Vagina (tissue), 2 donors: ENCODE measurements at places on chromosomes 7 and 10.

DNA sequence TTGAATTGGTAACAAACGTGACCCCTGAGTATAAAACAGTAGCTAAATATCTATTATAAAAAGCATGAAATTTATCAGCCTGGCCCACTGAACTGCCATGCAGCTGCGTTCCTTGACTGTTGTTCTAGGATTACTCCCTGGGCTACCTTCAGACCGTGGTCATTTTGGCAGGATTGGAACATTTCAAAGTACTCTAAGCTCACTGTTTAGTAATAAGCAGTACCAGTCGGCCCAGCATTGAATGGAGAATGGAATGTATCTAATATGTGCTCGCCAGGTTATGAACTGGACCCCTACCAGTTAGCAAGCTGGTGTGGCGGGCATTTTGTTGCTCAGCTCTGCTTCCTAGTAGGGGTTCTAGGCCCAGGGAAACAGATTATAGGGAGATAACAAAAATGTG is 112.2 kb downstream of the SEMA3C start:
- DNase-seq, result no peak

- DNase-seq, result no peak
Observed at GRCh38 chr7:87113077-87113476, 39.2 kb upstream of the DMTF1 start.

- no peak for DNase-seq
Observed at GRCh38 chr10:133167693-133168616, 7.9 kb downstream of the KNDC1 start.

- no peak for DNase-seq
Observed at GRCh38 chr10:71856619-71857018, 5.6 kb upstream of the PSAP start.

- DNase-seq, result no peak
Observed at GRCh38 chr10:92846854-92847201, 1.5 kb upstream of the EXOC6 start.

DNA sequence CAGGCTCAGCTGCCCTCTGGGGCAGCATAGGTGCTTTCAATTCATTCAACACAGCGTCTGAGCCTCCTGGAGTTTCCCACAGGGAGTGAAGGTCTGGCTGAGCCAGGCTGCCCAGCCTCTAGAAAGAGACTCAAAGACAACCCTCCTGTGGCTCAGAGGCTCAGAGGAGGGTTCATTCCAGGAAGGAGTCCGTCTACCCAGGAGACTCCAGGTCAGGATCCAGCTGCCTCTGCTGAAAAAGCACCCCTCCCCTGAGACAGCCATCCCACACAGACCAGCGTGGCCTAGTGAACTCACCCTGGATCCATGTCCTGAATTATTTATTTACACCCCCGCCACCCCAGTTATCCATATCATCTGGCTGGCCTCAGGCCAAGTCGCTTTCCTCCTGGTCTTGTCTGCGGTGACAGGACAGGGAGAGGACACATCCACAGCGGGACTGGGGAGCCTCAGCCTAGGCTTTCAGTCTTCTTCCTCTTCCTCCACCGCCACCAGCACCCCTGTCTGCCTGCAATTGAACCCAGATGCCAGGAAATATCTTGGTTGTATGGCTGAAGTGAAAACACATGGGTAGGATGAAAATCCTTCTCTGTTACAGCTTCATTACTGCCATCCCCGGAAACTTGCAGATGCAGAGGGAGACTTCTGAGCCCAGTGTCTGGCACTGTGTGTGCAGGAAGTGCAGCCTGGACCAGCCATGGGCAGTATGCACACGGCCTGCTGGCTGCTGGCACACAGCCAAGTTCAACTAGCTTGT is 44.0 kb upstream of the COL13A1 start:
- no peak for DNase-seq

GRCh38 chr7:19928247-19928646 is 154.8 kb upstream of the TMEM196 start:
- no peak for DNase-seq
